ENCODE measurements at places on chromosomes 5 and 9. TPM values are rescaled to one million over a fixed set of nuclear protein-coding genes. Genes with fewer than 3 reads are reported as not detected.

GRCh38 chr5:14373685-14374084, 207.9 kb upstream of the OTULINL start:
- no peak for DNase-seq
- no peak overlapping the region for H3K27ac ChIP-seq
- H3K36me3 ChIP-seq = no peaks in the 10 kb centered on the region
- H3K4me3 ChIP-seq = no peak overlapping the region
- H3K27me3 ChIP-seq = no peaks in the 10 kb centered on the region

GRCh38 chr9:121399883-121400607, 30.0 kb upstream of the STOM start:
- DNase-seq = no peak
- H3K27ac ChIP-seq = no peak overlapping the region
- no peak overlapping the region for H3K4me3 ChIP-seq
- no peaks in the 10 kb centered on the region for H3K36me3 ChIP-seq
- no peaks in the 10 kb centered on the region for H3K27me3 ChIP-seq

DNA sequence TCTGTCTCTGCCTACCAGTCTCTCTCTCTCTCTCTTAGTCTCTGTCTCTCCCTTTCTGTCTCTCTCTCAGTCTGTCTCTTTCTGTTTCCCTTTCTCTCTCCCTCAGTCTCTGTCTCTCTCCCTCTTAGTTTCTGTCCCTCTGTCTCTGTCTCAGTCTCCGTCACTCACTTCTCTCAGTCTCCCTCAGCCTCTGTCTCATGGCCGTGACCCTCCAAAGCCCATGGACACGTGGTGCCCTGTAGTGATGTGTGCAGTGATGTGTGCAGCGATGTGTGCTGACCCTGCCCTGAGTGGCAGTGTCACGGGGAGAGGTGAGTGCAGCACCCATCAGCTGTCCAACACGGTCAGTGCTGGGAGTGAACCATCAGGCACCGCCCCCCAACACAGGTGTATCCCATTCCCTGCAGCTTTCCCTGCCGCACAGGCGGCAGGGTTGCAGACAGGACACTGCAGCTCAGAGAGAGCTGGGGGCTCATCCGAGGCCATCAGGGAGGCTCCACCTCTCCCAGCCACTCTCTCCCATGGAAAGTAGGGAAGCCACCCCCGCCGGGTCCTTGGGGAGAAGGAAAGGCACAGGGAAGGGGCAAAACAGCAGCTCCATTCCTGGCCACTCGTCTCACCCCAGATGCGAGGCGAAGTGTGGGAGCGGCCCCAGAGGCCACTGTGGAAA, 794 bp upstream of the LRRC14B start:
- peaks cover 14% of the 10 kb centered on the region for H3K4me1 ChIP-seq
- DNase-seq = no peak
- peaks cover 3% of the 10 kb centered on the region for H3K27me3 ChIP-seq
- no peak overlapping the region for H3K27ac ChIP-seq

DNA sequence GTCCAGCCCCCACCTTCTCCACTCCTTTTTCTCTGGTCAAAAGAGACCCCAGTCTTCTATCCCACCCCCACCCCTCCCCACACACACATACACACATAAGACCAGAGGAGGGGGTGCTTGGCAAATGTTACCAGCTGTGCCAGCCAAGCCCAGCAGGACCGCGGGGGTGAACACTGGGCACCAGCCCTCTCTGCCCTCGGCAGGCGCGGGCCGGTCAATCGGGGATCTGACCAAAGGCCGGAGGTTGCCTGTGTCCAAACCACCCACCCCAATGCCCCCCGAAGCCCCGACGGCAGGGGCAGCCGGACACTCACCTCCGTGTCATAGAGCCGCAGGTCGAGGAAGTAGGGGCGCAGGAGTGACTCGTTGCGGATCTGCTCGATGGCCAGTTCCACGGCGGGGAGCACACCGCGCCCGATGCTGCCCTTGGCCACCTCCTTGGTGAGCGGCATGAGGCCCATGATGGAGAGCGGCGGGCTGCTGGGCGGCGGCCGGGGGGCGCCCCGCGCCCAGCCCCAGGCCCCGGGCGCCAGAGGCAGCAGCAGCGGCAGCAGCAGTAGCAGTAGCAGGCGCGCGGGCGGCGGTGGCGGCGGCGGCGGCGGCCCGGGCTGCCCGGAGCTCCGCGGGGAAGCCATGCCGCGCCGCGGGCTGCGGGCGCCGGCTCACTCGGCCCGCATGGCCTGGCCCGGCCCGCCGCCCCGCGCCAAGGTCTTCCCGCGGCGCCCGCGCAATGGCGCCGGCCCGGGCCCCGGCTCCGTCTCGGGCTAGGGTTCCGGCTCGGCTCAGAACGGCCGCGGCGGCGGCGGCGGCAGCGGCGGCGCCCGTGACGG, 417 bp downstream of the GABBR2 start:
- H3K36me3 ChIP-seq = no peaks in the 10 kb centered on the region
- no peak overlapping the region for H3K27ac ChIP-seq
- DNase-seq = peak; percentile 10
- H3K4me3 ChIP-seq = no peak overlapping the region
- H3K27me3 ChIP-seq = peaks cover 49% of the 10 kb centered on the region
- no peaks in the 10 kb centered on the region for H3K4me1 ChIP-seq

GRCh38 chr9:133948561-133949485, 43.3 kb downstream of the VAV2 start:
- H3K27ac ChIP-seq = no peak overlapping the region
- H3K27me3 ChIP-seq = no peaks in the 10 kb centered on the region
- no peaks in the 10 kb centered on the region for H3K36me3 ChIP-seq
- H3K4me3 ChIP-seq = no peak overlapping the region

- no peak overlapping the region for H3K4me3 ChIP-seq
- DNase-seq = no peak
Measured at GRCh38 chr5:99020698-99021048, 91.9 kb upstream of the CHD1 start.

DNA sequence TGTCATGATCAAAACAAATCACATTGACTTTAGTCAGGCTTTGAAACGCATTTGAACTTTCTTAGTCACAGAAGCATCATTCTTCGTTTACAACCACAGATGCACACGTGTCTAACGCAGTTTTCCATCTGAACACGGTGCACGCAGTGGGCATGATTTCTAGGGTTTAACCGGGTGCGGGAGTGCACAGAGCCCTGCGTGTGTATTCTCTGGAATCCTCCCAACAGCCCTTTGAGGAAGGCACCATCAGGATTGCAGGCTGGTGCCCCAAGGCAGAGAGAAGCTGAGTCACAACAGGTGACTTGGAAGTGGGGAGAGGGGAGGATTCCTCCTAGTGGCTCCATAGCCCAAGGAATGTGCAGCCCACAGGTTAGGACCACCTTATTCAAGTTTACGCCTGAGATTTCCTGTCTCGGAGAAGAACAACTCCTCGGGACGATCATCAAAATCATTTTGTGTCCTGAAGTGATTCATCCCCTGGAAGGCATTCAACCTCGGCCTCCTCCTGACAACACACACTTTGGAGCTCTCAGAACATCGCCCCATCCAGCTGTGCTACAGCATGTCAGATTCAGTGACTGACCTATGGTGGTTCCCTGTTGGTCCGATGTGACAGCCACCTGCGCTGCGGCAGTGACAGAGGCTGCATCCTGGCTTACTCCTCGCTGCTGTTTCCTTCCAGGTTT, 13.1 kb downstream of the ROPN1L start:
- H3K27ac ChIP-seq = no peak overlapping the region
- DNase-seq = no peak
- H3K4me1 ChIP-seq = peaks cover 3% of the 10 kb centered on the region

DNA sequence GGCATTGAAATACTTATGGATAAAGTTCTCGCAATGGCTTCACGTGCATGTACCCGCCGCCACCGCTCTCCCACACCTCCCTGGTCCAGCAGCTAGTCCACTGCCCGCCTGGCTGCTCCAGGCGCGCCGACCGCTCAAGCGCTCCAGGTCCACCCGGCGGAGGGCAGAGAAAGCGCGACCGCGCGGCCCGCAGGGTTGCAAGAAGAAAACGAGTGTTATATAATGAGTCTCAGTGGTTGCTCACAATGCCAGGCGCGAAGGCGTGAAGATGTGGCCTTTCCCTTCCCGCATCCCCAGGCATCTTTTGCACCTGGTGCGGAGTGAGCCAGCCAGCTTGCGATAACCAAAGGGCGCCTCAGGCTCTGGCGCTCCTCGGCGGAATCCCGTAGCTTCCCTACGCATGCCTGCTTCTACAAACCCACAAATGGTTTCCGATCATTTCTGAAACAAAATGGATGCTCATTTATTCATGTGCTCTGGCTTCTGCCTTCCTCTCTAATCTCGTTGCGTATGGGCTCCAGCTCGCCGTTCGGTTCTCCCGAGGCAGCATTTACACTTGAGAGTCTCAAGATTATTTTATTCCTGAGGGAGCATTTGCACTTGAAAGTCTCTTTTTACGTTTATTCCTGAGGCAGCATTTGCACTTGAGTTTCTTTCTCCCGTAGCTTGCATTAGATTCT, 25.7 kb downstream of the CDKN2A start:
- DNase-seq = peak; percentile 12
- H3K27ac ChIP-seq = no peak overlapping the region
- H3K27me3 ChIP-seq = peaks cover 84% of the 10 kb centered on the region
- H3K4me1 ChIP-seq = peaks cover 26% of the 10 kb centered on the region
- peaks cover 8% of the 10 kb centered on the region for H3K36me3 ChIP-seq
- H3K4me3 ChIP-seq = no peak overlapping the region

- no peak overlapping the region for H3K4me3 ChIP-seq
- no peak overlapping the region for H3K27ac ChIP-seq
- no peaks in the 10 kb centered on the region for H3K4me1 ChIP-seq
- peaks cover 12% of the 10 kb centered on the region for H3K27me3 ChIP-seq
- peak; percentile 16 for DNase-seq
Measured at GRCh38 chr5:17203329-17204132, 13.9 kb upstream of the BASP1 start.

- H3K27me3 ChIP-seq = peaks cover 2% of the 10 kb centered on the region
- no peaks in the 10 kb centered on the region for H3K36me3 ChIP-seq
- H3K27ac ChIP-seq = peak overlapping the region; percentile 22
- peak; percentile 35 for DNase-seq
- peaks cover 19% of the 10 kb centered on the region for H3K4me1 ChIP-seq
Measured at GRCh38 chr5:82676661-82677060, 398.5 kb upstream of the RPS23 start.

- H3K36me3 ChIP-seq = no peaks in the 10 kb centered on the region
- H3K4me1 ChIP-seq = peaks cover 5% of the 10 kb centered on the region
- no peak overlapping the region for H3K4me3 ChIP-seq
- no peak for DNase-seq
- no peak overlapping the region for H3K27ac ChIP-seq
- peaks cover 4% of the 10 kb centered on the region for H3K27me3 ChIP-seq
Measured at GRCh38 chr5:139692679-139693308, 44.6 kb downstream of the CXXC5 start.

DNA sequence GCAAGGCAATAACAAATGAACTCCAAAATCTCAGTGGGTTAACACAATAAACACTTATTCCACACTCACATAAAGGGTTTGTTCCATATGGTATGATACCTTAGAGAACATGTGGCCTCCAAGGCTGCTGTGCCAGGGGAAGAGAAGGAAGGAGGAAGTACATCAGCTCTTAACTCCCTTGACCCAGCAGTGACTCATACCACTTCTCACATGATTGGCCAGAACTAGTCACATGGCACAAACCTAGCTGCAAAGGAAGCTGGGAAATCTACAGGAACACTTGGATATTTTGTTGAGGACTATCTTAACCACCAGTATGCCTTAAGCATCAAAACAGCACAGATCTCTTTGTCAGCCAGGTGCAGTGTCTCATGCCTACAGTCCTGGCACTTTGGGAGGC, 99.3 kb downstream of the SLIT3 start:
- no peak overlapping the region for H3K4me3 ChIP-seq
- H3K27me3 ChIP-seq = peaks cover 5% of the 10 kb centered on the region
- H3K27ac ChIP-seq = no peak overlapping the region
- no peak for DNase-seq
- no peaks in the 10 kb centered on the region for H3K4me1 ChIP-seq

GRCh38 chr9:91889161-91889911, 60.7 kb downstream of the ROR2 start:
- DNase-seq = no peak
- no peak overlapping the region for H3K4me3 ChIP-seq
- peaks cover 12% of the 10 kb centered on the region for H3K27me3 ChIP-seq
- no peaks in the 10 kb centered on the region for H3K36me3 ChIP-seq
- H3K27ac ChIP-seq = no peak overlapping the region

PPIC gene
- not detected for total RNA-seq

QSOX2 gene
- 21.2 TPM for total RNA-seq

MARCOL gene
- total RNA-seq = not detected

HAVCR1 gene
- total RNA-seq = 0.65 TPM

SEMA6A gene
- not detected for total RNA-seq

Data from activated CD4-positive, alpha-beta T cell treated with anti-CD3 and anti-CD28 coated beads for 36 hours (primary cell).